PC-9 (cell line): ENCODE measurements at places on chromosomes 7 and 10. TPM values are rescaled to one million over a fixed set of nuclear protein-coding genes. Genes with fewer than 3 reads are reported as not detected.

Gene PGAM2
- 4.2 and 9.7 TPM in 2 replicates for total RNA-seq

Gene ALOX5
- 66.5 and 86.8 TPM in 2 replicates for total RNA-seq

Gene GRB10
- total RNA-seq = 47.9 and 55.8 TPM in 2 replicates

Gene LRIT1
- total RNA-seq = not detected in 2 replicates

Gene SPOCK2
- 4.2 and 5.3 TPM in 2 replicates for total RNA-seq

Gene SPDYE16
- total RNA-seq = not detected in 2 replicates

Gene TAS2R41
- total RNA-seq = not detected in 2 replicates

GRCh38 chr7:20816372-20816959 lies 29.8 kb upstream of the SP8 start:
- H3K27ac ChIP-seq = no peak overlapping the region
- no peaks in the 10 kb centered on the region for H3K27me3 ChIP-seq
- H3K36me3 ChIP-seq = no peaks in the 10 kb centered on the region

DNA sequence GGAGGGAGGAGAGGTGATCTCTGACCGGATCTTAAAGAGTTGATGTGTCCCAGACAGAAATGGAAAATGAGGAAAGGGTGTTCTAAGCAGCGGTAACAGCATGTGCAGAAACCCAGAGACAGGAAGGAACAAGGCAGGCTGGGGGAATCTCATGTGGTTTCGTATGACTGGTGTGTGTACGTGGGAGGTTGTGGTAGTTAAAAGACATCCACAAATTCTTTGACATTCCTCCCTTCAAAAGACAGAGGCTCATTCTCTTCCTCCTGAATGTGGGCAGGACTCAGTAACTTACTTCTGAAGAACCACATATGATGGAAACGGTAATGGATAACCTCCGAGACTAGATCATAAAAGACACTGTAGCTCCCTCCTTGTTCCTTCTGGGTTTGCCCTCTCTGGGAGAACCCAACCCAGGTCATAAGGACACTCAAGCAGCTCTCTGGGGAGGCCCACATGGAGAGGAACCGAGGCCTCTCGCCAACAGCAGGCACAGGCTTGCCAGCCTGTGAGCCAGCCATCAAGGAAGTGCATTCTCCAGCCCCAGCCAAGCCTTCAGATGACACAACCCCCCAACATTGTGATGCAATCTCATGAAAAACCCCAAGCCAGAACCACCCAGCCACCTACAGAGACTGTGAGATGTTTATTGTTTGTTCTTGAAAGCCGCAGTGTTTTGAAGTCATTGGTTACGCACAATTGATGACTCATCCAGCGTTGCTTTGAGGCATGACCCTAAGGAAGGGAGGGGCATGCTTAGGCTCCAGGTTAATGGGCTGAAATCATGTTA lies 116.0 kb downstream of the SLIT1 start:
- DNase-seq = no peak
- H3K27me3 ChIP-seq = no peaks in the 10 kb centered on the region
- 0 out of 2 replicates have a peak, but pooled peaks cover 7% of the 10 kb centered on the region for H3K4me1 ChIP-seq

- peaks cover 25% of the 10 kb centered on the region for H3K4me1 ChIP-seq
- peaks cover 84% of the 10 kb centered on the region for H3K36me3 ChIP-seq
- DNase-seq = no peak
- H3K27me3 ChIP-seq = no peaks in the 10 kb centered on the region
- no peak overlapping the region for H3K27ac ChIP-seq
These were observed 232.3 kb upstream of the MKLN1 start for GRCh38 chr7:131095346-131095745.

GRCh38 chr10:32605787-32606186 lies 159.8 kb downstream of the CCDC7 start:
- DNase-seq = no peak
- H3K27me3 ChIP-seq = no peaks in the 10 kb centered on the region
- no peaks in the 10 kb centered on the region for H3K36me3 ChIP-seq
- no peaks in the 10 kb centered on the region for H3K4me1 ChIP-seq
- H3K4me3 ChIP-seq = no peak overlapping the region

DNA sequence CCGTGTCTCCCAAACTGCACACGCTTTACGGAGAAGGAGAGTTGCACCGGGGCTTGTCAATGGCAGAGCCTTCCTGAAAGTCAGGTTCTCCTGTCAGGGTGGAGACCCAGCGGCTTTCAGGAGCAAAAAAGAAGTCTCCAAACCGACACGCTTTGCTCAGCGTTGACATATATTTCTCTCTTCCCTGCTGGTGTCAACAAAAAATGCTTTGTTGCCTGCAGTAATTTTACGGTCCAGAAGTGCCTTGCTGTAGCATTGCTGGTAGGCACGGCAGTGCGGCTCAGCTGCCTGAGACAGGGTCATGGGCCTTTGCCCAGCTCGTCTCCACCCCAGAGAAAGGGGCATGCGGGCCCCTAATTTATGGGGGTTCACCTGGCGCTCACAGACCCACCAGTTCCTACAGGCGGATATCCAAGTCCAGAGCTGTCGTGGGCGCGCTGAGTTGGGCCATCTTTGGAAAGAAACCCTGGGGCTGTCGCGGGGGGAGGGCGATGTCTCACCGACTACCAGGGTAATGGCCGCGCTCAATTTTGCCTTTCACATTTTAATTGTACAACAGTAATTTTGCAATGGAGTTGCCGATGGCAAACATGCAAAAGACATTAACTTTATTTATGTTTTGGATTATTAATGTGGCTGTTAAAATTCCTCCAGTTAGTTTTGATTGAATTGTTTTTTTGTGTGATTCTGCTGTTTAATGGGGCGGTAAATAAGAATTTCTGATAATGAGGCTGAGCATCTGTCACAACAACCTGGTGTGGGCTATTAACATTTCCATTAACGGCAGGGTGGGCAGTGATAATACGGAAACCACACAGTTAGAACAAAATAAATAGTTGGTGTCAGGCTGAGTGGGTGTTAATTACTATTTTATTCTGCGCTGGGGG lies 478.2 kb upstream of the FOXK1 start:
- DNase-seq = no peak
- H3K27me3 ChIP-seq = peaks cover 96% of the 10 kb centered on the region
- no peaks in the 10 kb centered on the region for H3K4me1 ChIP-seq
- H3K4me3 ChIP-seq = no peak overlapping the region

GRCh38 chr10:91820144-91820543 lies 21.9 kb downstream of the TNKS2 start:
- no peaks in the 10 kb centered on the region for H3K4me1 ChIP-seq
- no peak overlapping the region for H3K4me3 ChIP-seq
- no peak overlapping the region for H3K27ac ChIP-seq
- H3K27me3 ChIP-seq = no peaks in the 10 kb centered on the region

GRCh38 chr10:111037858-111038257 lies 39.0 kb upstream of the ADRA2A start:
- no peaks in the 10 kb centered on the region for H3K4me1 ChIP-seq
- H3K36me3 ChIP-seq = no peaks in the 10 kb centered on the region
